ENCODE measurements at places on chromosomes 6 and 20.

GRCh38 chr6:132659082-132659481 lies at the start of gene TAAR1:
Gene TAAR1, minus strand, starts transcription at chr6:132659182. Its CDS starts 13,179 bp downstream, at chr6:132646003.
- H3K27me3 ChIP-seq, result no peaks in the 10 kb centered on the region
- no peaks in the 10 kb centered on the region for H3K4me1 ChIP-seq
- H3K27ac ChIP-seq, result no peak within 1 kb of the TSS
- DNase-seq, result no peak
- no peaks in the 10 kb centered on the region for H3K36me3 ChIP-seq

DNA sequence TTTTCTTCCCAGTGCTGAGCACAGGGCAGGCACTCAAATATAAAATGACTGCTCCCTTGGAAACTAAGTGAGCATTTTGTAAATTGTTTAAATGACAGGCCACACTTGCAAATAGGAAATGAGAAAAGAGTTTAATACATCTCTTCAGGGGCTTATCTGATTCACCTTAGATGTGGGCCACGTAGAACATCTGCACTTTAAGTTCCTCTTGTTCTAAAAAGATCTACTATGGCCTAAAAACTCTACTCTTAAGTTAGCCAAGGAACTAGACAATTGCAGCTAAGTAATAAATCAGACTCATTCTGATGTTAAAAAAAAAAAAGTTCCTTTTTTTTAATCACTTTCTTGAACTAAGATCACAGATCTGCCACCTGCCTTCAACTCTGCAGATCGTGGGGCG lies 126.3 kb downstream of the KIF16B start:
- H3K36me3 ChIP-seq, result no peaks in the 10 kb centered on the region
- DNase-seq, result no peak
- H3K4me1 ChIP-seq, result peaks cover 32% of the 10 kb centered on the region
- H3K4me3 ChIP-seq, result no peak overlapping the region
- H3K27me3 ChIP-seq, result no peaks in the 10 kb centered on the region

DNA sequence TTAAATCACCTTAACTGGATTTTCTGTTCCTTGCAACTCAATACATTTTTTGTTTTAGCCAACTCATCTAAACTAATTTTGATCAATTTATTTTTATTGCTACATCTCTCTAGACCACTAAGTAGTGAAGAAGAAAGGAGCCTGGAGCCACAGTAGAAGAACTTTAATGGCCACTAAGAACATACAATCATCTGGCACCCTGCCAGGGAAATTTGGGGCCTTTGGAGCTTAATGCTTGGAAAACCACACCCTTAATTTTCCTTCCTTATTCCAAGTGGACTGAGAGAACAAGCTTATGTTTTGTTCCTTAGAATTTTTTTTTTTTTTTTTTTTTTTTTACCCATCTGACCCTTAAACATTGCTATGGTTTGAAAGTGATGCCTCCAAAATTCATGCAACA lies 12.0 kb upstream of the GMDS start:
- no peaks in the 10 kb centered on the region for H3K27me3 ChIP-seq
- no peak overlapping the region for H3K27ac ChIP-seq
- no peak overlapping the region for H3K4me3 ChIP-seq

GRCh38 chr6:15194453-15194852 lies 51.4 kb upstream of the JARID2 start:
- no peak overlapping the region for H3K27ac ChIP-seq
- no peak overlapping the region for H3K4me3 ChIP-seq
- no peaks in the 10 kb centered on the region for H3K27me3 ChIP-seq
- H3K36me3 ChIP-seq, result no peaks in the 10 kb centered on the region
- no peak for DNase-seq

GRCh38 chr6:10759312-10759839 lies 11.8 kb downstream of the TMEM14B start:
- no peak for DNase-seq
- H3K27me3 ChIP-seq, result no peaks in the 10 kb centered on the region
- H3K36me3 ChIP-seq, result no peaks in the 10 kb centered on the region
- no peak overlapping the region for H3K4me3 ChIP-seq

- no peaks in the 10 kb centered on the region for H3K27me3 ChIP-seq
- no peak for DNase-seq
- no peak overlapping the region for H3K4me3 ChIP-seq
- H3K27ac ChIP-seq, result no peak overlapping the region
- H3K36me3 ChIP-seq, result no peaks in the 10 kb centered on the region
- H3K4me1 ChIP-seq, result no peaks in the 10 kb centered on the region
These were observed 144.1 kb downstream of the QRSL1 start for GRCh38 chr6:106773522-106773921.

- no peak overlapping the region for H3K4me3 ChIP-seq
- H3K27me3 ChIP-seq, result no peaks in the 10 kb centered on the region
- no peak for DNase-seq
- no peaks in the 10 kb centered on the region for H3K36me3 ChIP-seq
These were observed 16.7 kb downstream of the CD109 start for GRCh38 chr6:73712535-73713173.

GRCh38 chr6:154430481-154430919 lies 73.9 kb upstream of the IPCEF1 start:
- H3K4me3 ChIP-seq, result no peak overlapping the region
- DNase-seq, result no peak
- H3K36me3 ChIP-seq, result no peaks in the 10 kb centered on the region
- H3K4me1 ChIP-seq, result peaks cover 14% of the 10 kb centered on the region
- no peak overlapping the region for H3K27ac ChIP-seq

DNA sequence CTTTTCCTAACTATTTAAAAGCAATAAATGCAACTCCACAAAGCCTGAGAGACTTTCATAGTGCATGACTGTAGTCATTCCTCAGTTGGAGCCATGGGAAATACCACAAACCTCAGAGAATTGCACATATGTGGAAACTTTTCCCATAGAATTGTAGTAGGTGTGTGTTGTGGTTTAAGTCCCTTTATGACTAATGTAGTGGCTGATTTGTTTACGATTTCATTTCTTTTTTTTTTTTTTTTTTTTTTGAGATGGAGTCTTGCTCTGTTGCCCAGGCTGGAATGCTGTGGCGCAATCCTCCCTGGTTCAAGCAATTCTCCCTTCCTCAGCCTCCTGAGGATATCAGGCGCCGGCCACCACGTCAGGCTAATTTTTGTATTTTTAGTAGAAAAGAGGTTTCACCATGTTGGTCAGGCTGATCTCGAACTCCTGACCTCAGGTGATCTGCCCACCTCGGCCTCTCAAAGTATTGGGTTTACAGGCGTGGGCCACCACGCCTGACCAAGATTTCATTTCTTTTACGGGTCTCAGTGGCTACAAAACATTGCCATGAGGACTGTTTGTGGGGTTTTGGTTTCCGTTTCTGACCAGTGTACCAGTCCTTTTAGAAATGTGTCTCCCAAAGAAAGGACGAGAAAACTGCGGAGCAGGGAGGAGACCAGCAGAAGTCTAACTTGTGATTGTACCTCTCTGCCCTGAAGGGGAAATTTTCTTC lies 212.1 kb upstream of the MARCKS start:
- H3K4me1 ChIP-seq, result peaks cover 3% of the 10 kb centered on the region
- H3K27ac ChIP-seq, result peak overlapping the region; percentile 16
- H3K4me3 ChIP-seq, result no peak overlapping the region
- no peaks in the 10 kb centered on the region for H3K36me3 ChIP-seq
- H3K27me3 ChIP-seq, result no peaks in the 10 kb centered on the region
- DNase-seq, result no peak

DNA sequence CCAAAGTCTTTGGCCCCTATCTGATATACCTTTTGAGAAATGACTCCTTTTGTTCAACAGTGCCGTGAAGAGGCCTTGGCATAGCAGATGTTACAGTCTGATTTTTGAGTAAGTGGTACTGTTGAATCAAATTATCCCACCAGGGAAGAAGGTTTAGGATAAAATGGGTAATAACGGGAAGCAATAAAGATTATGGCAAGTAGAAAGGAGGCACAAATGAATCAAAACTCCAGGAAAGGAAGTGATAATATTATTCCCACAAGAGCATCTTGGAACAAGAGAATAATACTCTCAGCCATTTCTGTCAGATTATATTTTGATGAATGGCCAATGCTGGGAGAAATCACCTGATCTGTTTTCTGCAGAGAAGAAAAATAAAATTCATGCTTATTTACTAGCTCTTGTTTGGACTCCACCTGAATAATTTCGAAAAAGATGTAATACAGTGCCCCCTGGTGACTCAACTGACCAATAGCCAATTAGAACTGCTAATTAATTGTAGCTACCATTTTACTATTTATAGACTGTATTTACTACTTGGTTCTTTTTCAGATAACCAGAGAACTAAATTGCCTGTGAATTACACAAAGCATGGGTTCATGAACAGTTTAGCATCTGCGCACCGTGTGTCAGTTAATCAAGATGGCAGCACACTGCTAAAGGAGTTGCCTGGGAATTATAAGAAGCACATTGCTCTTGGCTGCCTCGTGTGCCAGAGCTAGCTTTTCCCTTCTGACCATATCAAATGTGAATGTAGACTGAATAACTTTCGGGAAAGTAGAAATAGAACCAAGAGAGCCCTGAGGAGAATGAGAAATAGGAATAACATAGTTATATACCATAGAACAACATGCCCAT lies 78.5 kb upstream of the TRDN start:
- peaks cover 5% of the 10 kb centered on the region for H3K4me1 ChIP-seq
- H3K4me3 ChIP-seq, result peak overlapping the region; percentile 7
- DNase-seq, result no peak
- no peaks in the 10 kb centered on the region for H3K36me3 ChIP-seq
- peak overlapping the region; percentile 45 for H3K27ac ChIP-seq

- H3K27me3 ChIP-seq, result peaks cover 36% of the 10 kb centered on the region
- no peak within 1 kb of the TSS for H3K4me3 ChIP-seq
- H3K27ac ChIP-seq, result no peak within 1 kb of the TSS
- no peaks in the 10 kb centered on the region for H3K4me1 ChIP-seq
These were observed at the start of gene SLC13A3 for GRCh38 chr20:46651091-46651962. Gene SLC13A3, minus strand, starts transcription at chr20:46651459. Its CDS starts 38 bp downstream, at chr20:46651421.

GRCh38 chr6:90409700-90410099 lies 113.1 kb upstream of the BACH2 start:
- peaks cover 2% of the 10 kb centered on the region for H3K27me3 ChIP-seq
- no peaks in the 10 kb centered on the region for H3K36me3 ChIP-seq
- no peak overlapping the region for H3K27ac ChIP-seq

GRCh38 chr6:165732696-165733488 lies 69.9 kb upstream of the PDE10A start:
- H3K27ac ChIP-seq, result no peak overlapping the region
- H3K4me1 ChIP-seq, result no peaks in the 10 kb centered on the region
- DNase-seq, result no peak
- H3K36me3 ChIP-seq, result no peaks in the 10 kb centered on the region
- H3K27me3 ChIP-seq, result no peaks in the 10 kb centered on the region
- H3K4me3 ChIP-seq, result no peak overlapping the region

- H3K27me3 ChIP-seq, result no peaks in the 10 kb centered on the region
- no peaks in the 10 kb centered on the region for H3K36me3 ChIP-seq
- H3K4me1 ChIP-seq, result peaks cover 34% of the 10 kb centered on the region
- no peak for DNase-seq
- no peak overlapping the region for H3K27ac ChIP-seq
- H3K4me3 ChIP-seq, result no peak overlapping the region
These were observed 47.8 kb downstream of the JARID2 start for GRCh38 chr6:15293674-15294073.

DNA sequence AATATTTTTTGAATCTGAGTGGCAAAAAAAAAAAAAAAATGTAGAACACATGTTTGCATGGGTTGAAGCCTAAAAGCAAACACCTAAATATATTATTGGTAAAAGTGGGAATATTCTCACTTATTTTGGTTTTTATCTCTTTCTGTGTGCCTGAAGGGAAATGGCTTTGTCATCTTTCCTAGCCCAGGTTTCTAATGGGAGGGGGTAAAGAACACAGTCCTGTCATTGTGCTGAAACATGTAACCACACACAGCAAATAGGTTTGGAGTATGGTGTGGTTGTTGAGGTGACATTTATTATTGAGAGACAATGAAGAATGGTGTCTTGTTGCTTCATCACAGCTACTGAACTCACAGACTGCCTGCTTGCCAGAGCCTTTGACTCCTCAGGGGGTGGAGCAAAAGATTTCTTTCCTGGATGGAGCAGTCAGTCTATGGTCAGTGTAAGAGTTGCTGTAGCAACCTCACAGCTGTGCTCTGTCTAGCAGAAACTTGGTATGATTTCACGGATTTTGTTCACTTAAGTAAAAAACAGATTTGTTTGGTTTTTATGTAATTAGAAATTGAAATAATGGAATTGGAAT lies 70.2 kb downstream of the CEP57L1 start:
- H3K36me3 ChIP-seq, result peaks cover 7% of the 10 kb centered on the region
- no peaks in the 10 kb centered on the region for H3K27me3 ChIP-seq

DNA sequence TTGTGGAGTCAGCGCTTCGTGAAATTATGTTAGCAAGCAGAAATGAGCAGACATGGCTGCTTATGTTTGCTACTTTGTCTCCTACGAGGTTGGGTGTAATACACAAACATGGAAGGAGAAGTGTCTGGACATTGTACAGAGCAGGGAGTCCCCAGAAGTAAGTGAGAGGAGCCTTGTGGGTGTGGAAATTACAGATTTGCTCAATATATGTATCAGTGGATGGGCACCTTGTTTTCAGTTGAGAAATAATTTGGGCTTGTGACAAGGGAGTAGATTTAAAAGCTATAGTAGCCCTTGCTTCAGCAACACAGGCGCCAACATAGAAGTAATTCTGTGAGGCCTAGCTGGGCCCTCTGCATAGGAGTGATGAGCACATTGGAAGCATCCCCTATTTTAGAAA lies 49.2 kb downstream of the HECA start:
- no peaks in the 10 kb centered on the region for H3K4me1 ChIP-seq
- DNase-seq, result no peak
- no peak overlapping the region for H3K27ac ChIP-seq
- H3K4me3 ChIP-seq, result no peak overlapping the region

DNA sequence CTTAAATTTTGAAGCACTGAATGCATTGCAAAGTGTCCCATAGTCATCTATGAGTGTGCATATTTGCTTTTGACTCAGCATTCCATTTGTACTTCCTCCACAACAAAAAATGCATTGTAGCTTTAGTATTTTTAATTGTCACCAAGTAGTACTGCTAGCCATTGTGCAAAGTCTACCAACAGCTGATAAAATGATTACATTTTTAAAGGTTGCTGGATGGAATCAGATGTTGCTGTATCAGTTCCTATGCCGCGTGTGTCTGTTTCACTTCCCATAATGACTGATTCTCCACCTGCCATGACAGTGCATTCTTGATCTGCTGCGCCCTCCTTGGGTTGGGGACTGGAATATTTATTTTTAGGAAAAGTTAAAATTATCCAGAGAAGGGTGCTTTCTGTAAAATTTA lies 41.2 kb downstream of the SLX4IP start:
- H3K4me3 ChIP-seq, result no peak overlapping the region
- no peak for DNase-seq
- no peak overlapping the region for H3K27ac ChIP-seq
- peaks cover 5% of the 10 kb centered on the region for H3K4me1 ChIP-seq
- H3K27me3 ChIP-seq, result no peaks in the 10 kb centered on the region

- H3K27me3 ChIP-seq, result no peaks in the 10 kb centered on the region
- no peak overlapping the region for H3K4me3 ChIP-seq
- peaks cover 9% of the 10 kb centered on the region for H3K4me1 ChIP-seq
- DNase-seq, result no peak
- H3K27ac ChIP-seq, result no peak overlapping the region
These were observed 185.9 kb upstream of the FOXA2 start for GRCh38 chr20:22770241-22770800.

All from gastrocnemius medialis (tissue), 4 donors.